ENCODE measurements at places on chromosomes 6 and 20.

GRCh38 chr6:100504786-100505737, 40.3 kb upstream of the SIM1 start:
- no peak for DNase-seq

- DNase-seq: no peak
Observed at GRCh38 chr6:143742070-143742954, 64.5 kb downstream of the PHACTR2 start.

DNA sequence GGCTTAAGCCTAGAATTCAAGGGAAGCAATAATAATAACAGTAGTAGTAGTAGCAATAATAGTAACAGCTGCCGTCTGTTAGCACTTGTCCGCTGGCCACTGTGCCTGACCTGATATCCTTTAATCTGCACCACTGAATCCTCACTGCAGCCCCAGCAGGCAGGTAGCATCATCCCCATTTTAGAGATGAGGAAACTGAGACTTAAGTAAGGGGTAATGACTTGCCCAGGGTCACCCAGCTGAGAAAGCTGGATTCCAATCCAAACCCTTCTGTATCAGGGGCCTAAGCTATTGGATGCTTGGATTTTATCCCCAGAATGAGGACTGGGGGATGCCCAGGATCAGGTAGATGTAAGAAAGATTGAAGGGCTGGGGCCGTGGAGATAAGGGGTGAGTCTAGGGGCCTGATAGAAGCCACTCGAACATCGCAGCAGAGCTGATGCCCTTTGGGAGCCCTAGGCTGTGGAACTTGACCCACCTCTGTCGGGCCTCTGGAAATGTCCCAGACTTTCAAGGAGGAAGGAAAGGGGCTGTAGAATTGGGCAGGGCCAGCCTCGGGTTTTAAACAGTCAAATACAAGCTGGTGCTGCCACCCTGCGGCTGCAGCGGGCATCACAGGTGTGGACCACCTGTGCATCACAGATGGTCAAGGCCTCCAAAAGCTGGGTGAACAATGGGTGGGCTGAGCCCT, 102.1 kb upstream of the MYL9 start:
- peak; percentile 77 for DNase-seq

DNA sequence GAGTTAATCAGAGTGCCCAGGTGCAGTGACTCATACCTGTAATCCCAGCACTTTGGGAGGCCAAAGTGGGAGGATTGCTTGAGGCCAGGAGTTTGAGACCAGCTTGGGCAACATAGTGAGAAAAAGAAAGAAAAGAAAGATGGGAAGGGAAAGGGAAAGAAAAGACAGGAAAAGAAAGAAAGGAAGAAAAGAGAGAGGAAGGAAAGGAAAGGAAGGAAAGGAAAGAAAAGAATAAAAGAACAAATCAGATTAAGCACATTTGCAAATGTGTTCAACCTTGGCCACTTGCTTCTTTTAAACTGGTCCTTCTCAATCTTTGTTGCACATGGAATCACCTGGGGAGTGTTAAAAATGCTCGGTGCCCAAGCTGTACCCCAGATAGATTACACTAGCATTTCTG, 28.0 kb downstream of the NR2E1 start:
- DNase-seq: no peak

DNA sequence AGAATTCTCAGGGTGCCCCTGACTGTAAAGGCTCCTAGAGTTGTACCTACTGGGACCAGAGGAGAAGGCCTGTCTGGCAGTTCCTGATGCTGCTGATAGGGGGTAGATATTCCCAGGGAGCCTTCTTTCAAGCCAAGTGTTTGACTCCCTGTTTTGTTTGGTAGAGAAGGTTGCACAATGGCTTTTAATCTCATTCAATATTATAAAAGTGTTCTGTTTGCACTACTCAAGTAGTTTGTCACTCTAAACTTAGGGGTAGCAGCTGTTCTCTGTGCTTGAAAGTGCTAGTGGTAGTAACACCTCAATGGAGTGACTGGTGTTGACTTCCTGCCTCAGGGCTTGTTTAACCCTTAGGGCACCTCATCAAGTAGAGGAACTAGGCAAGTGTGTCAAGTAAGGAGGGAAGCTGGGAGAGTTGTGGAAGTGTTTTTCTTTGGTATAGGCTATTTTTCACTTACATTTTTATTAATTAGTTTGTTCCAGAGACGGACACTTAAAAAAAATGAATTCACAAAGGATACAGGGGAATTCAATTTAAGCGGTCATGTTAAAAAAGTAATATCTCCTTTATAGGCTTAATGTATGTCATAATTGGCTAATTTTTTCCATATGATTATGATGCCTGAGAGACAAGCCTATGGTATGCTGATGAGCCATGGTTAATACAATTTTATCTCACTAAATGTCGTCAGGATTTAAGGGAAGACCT, 38.1 kb downstream of the BICRAL start:
- no peak for DNase-seq

DNA sequence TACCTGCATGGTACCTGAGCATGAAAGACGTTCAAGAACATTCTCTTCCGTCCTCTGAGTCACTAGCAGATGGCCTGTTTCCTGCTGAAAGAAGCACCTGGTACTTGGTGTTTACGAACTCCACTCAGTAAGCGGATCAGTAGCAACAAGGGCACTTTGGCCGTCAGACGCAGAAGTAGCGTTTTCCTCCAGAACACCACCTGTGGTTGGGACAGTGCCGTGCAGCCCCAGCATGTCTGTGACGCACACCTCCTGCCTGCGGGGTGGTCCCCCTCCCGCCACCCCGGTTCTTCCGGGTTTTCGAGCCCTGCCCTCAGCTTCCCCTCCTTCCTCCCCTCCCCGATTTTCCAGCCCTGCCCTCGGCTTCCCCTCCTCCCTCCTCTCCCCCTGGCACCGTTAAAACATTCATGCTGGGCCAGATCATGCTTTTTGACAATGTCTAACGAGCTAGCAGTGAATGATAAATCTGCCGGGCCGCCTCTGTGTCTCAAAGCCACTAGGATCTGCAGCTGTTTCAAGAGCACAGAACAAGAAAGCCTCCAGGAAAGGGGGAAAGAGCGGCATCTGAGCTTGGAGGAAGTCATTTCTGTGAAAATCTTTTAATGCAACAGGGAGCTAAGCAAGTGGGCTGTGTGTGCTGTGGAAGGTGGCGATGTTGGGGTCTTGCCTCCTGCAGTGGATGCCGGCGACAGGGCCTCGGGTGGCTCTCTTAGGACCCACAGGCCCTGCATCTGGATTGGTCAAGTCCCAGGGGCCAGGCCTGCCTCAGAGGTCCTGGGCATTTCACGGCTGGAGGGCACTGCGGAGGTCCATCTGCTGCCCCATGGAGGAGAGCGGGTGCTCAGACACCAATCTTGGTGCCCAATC, 207.9 kb downstream of the ERMARD start:
- DNase-seq: peak; percentile 48

- no peak for DNase-seq
Observed at GRCh38 chr6:140980265-140980887, 1152.3 kb upstream of the GJE1 start.

- DNase-seq: peak; percentile 47
Observed at GRCh38 chr6:154239392-154239791, 117.2 kb downstream of the IPCEF1 start.

DNA sequence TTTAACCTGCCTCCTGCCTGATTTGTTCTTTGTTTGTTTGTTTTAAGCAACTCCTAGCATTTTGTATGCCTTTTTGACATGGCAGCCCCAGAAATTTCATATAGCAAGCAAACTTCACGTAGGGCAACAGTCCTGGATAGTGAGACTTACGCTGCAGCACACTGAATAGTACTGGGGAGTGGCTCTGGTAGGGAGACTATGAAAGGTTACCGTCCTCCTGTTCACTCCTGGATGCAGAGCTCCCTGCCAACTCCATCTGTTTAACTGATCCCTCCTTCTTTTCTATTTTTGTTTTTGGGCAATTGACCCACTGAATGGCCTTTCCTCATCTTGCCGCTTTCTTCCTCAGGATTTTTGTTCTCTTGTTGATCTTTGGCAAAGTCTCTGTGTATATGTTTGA, 44.5 kb upstream of the BMP6 start:
- no peak for DNase-seq

GRCh38 chr6:7241160-7241559, 71.8 kb downstream of the SSR1 start:
- DNase-seq: no peak

- no peak for DNase-seq
Observed at GRCh38 chr6:53440336-53440945, 91.7 kb upstream of the ELOVL5 start.

GRCh38 chr6:16766836-16767745, 5.8 kb upstream of the ATXN1 start:
- no peak for DNase-seq

- no peak for DNase-seq
Observed at GRCh38 chr20:45578231-45578630, 853 bp downstream of the WFDC8 start.
